ENCODE measurements at places on chromosomes 5 and 9.

GRCh38 chr9:77649109-77649812, 1.1 kb upstream of the GNA14 start:
- H3K27me3 ChIP-seq, result peaks cover 29% of the 10 kb centered on the region
- peak overlapping the region; percentile 58 for H3K4me3 ChIP-seq
- ATAC-seq, result no peak
- peaks cover 32% of the 10 kb centered on the region for H3K4me1 ChIP-seq
- no peaks in the 10 kb centered on the region for H3K36me3 ChIP-seq
- no peak overlapping the region for H3K27ac ChIP-seq

DNA sequence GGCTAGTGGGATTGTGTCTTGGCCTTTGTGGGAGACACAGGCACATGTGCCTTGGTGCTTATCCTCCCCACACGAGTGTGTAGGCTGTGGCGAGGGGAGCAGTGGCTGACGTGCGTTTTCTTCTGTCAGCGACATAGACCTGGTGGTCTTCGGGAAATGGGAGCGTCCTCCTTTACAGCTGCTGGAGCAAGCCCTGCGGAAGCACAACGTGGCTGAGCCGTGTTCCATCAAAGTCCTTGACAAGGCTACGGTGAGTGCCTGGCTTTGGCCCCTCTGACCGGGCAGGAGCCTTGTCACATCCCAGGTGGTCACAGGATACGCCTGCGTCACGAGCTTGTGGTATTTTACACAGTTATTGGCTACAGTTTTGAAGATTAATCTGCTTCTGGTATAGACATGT, 26.4 kb downstream of the TENT4A start:
- H3K36me3 ChIP-seq, result peaks cover 73% of the 10 kb centered on the region
- ATAC-seq, result no peak
- no peak overlapping the region for H3K4me3 ChIP-seq
- H3K4me1 ChIP-seq, result no peaks in the 10 kb centered on the region

DNA sequence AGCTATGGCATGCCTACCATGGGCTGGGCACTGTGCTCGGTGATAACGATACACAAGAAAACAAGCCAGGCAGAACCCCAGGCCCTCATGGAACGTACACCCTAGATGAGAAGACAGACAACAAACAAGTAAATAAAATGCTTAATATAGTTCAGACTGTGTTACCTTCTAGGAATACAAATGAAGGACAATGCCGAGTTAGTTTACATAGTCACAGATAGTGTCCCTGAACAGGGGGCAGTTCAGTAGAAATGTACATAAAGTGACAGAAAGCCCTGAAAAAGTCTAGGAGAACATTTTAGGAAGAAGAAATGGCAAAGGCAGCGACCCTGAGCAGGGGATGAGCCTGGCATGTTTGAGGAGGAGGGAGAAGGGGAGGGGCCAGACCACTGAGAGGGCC, 21.7 kb downstream of the SLC22A5 start:
- no peak overlapping the region for H3K27ac ChIP-seq
- H3K27me3 ChIP-seq, result no peaks in the 10 kb centered on the region
- no peak overlapping the region for H3K4me3 ChIP-seq
- no peak for ATAC-seq
- H3K36me3 ChIP-seq, result peaks cover 50% of the 10 kb centered on the region

DNA sequence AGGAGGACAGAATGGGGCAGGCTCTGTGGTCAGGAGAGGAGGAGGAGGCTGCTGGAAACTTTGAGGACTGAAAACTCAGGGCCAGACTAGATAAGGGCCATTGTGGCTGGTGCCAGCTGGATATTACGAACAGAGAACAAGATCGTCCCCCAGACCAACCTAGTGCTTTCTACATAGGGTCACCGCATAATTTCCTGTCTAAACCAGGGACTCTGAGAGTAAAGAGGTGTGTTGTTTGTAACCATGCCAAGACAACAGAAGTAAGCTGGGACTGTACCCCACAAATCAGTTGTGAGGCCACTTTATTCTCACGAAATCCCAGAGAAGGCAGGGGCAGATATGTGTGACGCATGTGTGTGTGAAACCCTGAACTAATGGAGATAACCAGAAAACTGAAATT, 20.3 kb upstream of the GFPT2 start:
- H3K27ac ChIP-seq, result no peak overlapping the region
- H3K4me3 ChIP-seq, result no peak overlapping the region
- H3K27me3 ChIP-seq, result peaks cover 10% of the 10 kb centered on the region
- ATAC-seq, result no peak

- no peak overlapping the region for H3K27ac ChIP-seq
- no peaks in the 10 kb centered on the region for H3K4me1 ChIP-seq
- ATAC-seq, result no peak
- H3K4me3 ChIP-seq, result no peak overlapping the region
Measured at GRCh38 chr5:75286211-75286773, 49.6 kb upstream of the ANKRD31 start.

DNA sequence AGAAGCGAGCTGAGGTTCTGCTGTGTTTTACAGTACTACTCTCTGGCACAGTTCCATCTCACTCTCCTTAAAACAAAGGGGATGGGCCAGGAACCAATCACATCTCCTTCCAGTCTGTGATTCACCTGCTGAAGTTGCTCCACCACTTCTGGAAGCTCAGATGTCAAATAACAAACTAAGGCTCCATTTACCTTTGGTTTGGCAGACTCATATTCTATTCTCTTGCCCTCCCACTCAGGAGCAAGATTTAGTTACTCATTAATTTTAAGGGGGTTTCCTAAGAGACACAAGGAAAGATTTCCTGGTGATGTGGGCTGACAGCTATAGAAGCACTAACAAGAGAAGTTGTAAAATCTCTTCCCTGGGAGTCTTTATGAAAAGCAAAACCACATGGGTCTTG, 37.8 kb upstream of the KIF2A start:
- no peaks in the 10 kb centered on the region for H3K27me3 ChIP-seq
- H3K36me3 ChIP-seq, result no peaks in the 10 kb centered on the region
- H3K4me1 ChIP-seq, result no peaks in the 10 kb centered on the region
- no peak overlapping the region for H3K27ac ChIP-seq
- ATAC-seq, result no peak
- no peak overlapping the region for H3K4me3 ChIP-seq

DNA sequence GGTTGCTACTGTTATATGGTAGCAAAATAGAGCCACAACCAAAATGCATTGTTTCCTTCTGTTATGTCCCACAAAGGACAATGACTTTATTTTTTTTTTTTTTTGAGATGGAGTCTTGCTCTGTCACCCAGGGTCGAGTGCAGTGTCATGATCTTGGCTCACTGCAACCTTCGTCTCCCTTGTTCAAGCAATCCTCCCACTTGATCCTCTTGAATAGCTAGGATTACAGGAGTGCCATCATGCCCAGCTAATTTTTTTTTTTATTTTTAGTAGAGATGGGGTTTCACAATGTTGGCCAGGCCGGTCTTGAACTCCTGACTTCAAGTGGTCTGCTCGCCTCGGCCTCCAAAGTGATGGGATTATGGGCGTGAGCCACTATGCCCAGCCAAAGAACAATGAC, 527.7 kb upstream of the SGCD start:
- ATAC-seq, result no peak
- H3K27me3 ChIP-seq, result no peaks in the 10 kb centered on the region
- no peaks in the 10 kb centered on the region for H3K36me3 ChIP-seq
- no peaks in the 10 kb centered on the region for H3K4me1 ChIP-seq

DNA sequence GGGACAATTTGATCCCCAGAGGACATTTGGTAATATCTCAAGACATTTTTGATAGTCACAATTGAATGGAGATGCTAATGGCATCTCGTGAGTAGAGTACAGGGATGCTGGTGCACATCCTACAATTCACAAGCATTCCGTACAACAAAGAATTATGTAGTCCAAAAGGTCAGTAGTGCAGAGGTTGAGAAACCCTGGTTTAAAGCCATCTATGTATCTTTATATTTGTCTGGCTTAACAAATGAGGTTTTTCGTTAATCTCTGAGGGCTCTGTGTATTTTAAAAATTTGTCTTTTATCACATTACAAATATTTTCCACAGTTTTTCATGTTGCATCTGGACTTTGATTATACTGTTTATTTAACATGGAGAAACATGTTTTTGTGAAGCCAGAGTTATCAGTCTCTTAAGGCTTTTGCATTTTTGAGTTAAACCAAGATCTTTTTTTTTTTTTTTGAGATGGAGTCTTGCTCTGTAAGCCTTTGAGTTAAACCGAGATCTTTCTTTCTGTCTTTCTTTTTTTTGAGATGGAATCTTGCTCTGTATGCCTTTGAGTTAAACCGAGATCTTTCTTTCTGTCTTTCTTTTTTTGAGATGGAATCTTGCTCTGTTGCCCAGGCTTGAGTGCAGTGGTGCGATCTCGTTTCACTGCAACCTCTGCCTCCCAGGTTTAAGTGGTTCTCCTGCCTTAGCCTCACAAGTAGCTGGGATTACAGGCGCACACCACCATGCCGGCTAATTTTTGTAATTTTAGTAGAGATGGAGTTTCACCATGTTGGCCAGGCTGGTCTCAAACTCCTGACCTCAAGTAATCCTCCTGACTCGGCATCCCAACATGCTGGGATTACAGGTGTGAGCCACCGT, 2.8 kb downstream of the HSDL2 start:
- peaks cover 6% of the 10 kb centered on the region for H3K36me3 ChIP-seq
- no peaks in the 10 kb centered on the region for H3K27me3 ChIP-seq
- ATAC-seq, result no peak
- no peak overlapping the region for H3K27ac ChIP-seq
- H3K4me1 ChIP-seq, result peaks cover 11% of the 10 kb centered on the region

GRCh38 chr9:131140550-131140949, 15.2 kb downstream of the NUP214 start:
- H3K36me3 ChIP-seq, result peaks cover 3% of the 10 kb centered on the region
- ATAC-seq, result no peak
- H3K27ac ChIP-seq, result no peak overlapping the region
- no peaks in the 10 kb centered on the region for H3K27me3 ChIP-seq
- no peaks in the 10 kb centered on the region for H3K4me1 ChIP-seq

DNA sequence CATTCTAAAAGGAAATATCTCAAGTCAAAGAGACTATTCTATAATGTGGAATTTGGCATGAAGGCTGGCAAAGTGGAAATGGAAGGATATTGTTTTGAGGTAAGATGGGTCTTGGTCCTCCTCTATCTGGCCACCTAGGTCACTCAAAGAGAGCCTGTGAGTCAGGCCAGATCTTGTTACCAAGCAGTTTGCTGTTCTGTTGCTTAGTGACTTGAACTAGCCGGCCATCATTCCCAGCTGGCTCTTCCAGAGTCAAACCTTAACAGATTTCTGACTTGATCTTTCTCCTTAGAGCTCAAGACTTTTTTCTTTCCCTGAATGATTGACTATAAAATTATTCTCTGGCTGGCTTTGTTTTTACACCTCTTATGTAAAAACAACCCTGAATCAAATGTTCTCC, 136.1 kb downstream of the PDE4D start:
- no peaks in the 10 kb centered on the region for H3K27me3 ChIP-seq

DNA sequence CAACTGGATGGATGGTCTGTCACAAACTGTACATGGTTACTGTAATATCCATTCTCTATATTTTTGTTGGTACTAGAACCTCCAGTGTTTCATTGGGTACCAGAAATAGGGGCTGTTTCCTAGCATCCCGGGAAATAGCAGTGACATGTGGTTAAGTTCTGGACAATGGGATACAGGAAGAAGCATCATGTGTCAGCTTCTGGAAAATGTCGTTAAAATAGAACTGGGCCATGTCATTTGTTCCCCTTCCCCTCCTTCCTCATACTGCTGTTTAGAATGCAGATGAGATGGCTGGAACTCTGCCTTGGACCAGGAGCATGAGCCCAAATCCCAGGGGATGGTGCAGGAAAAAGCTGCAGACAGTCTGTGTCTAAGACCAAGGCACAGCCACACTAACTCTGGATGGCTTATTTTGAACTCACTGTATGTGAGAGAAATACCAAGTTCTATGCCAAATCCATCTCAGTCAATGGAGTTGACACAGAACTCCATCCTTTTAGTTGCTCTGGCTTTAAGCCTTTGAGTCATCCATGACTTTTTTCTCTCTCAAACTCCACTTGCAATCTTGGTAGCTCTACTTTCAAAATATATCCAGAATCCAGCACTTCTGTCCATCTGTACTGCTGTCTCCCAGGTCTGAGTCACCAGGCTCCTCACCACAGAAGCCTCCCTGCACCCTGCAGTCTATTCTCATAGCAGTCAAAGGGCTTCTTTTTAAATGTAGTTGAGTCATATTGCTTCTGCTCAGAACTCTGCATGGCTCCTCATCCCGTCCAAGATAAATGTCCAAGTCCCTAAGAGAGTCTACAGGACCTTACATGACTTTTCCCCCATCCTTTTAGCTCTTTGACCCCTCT, 184.2 kb downstream of the NSG2 start:
- ATAC-seq, result no peak
- no peaks in the 10 kb centered on the region for H3K4me1 ChIP-seq
- H3K27ac ChIP-seq, result no peak overlapping the region
- no peak overlapping the region for H3K4me3 ChIP-seq
- H3K36me3 ChIP-seq, result no peaks in the 10 kb centered on the region
- peaks cover 3% of the 10 kb centered on the region for H3K27me3 ChIP-seq

GRCh38 chr9:106954974-106955850, 92.2 kb downstream of the ZNF462 start:
- no peaks in the 10 kb centered on the region for H3K27me3 ChIP-seq
- ATAC-seq, result no peak
- H3K4me3 ChIP-seq, result no peak overlapping the region
- no peaks in the 10 kb centered on the region for H3K36me3 ChIP-seq
- no peaks in the 10 kb centered on the region for H3K4me1 ChIP-seq
- no peak overlapping the region for H3K27ac ChIP-seq

DNA sequence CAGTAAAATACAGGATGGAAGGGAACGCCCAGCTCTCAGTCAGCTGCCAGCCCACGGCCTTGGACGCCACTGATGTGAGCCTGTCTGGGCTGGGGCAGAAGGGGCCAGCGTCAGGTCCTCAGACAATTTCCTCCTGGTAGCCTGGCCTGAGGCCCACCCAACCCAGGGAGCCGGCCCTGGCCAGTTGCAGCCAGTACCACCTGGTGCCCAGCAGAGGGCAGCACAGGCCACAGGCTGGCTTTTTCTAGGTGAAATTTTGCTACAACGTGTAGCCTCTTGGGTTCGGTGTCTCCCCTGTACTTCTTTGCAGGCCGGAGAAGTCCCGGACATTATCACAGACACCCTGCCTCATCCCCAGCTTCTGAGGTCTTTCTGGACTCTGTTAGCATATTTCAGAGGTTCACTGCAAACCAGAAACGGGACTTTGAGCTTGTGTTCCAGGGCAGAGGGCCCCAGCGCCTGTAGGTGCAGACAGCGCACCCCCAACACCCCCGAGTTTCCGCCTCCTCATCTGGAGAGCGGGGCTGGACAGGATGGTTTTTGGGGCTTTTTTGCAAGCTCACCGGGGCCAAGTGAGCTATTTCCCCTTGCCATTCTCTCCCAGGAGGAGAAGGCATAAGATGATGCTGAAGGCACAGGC, 45.9 kb upstream of the KCNMB1 start:
- ATAC-seq, result peak; percentile 64
- H3K4me1 ChIP-seq, result peaks cover 4% of the 10 kb centered on the region
- H3K27ac ChIP-seq, result no peak overlapping the region
- peaks cover 28% of the 10 kb centered on the region for H3K27me3 ChIP-seq
- H3K36me3 ChIP-seq, result no peaks in the 10 kb centered on the region

GRCh38 chr5:150001660-150002486, 1.3 kb downstream of the HMGXB3 start:
- peak; percentile 22 for ATAC-seq
- no peaks in the 10 kb centered on the region for H3K27me3 ChIP-seq
- peaks cover 23% of the 10 kb centered on the region for H3K36me3 ChIP-seq
- peaks cover 9% of the 10 kb centered on the region for H3K4me1 ChIP-seq
- peak overlapping the region; percentile 97 for H3K4me3 ChIP-seq
